ENCODE measurements at places on chromosomes 2 and 18.

- no peak for DNase-seq
These were observed 80.7 kb downstream of the SDC1 start for GRCh38 chr2:20144196-20144595.

- peak; percentile 93 for DNase-seq
These were observed 114.9 kb downstream of the QPCT start for GRCh38 chr2:37459095-37459981.

DNA sequence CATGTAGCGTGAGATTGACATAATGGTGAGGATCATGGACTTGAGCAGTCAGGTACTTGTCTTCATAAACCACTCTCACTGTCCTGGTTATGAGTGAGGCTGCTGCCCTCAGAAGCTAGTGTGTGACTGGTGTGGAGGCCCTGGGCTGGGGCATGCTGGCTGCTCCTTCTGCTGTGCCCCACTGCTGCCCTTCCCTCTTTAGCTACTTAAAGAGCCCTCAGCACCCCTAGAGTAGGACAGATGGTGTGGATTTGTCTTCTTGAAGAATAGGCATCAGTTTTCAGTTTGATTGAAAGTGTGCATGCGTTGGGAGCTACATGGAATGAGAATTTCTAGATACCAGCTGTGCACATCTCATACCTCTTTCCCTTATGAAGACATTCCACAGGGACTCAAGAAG is 15.4 kb downstream of the CPLX4 start:
- no peak for DNase-seq

DNA sequence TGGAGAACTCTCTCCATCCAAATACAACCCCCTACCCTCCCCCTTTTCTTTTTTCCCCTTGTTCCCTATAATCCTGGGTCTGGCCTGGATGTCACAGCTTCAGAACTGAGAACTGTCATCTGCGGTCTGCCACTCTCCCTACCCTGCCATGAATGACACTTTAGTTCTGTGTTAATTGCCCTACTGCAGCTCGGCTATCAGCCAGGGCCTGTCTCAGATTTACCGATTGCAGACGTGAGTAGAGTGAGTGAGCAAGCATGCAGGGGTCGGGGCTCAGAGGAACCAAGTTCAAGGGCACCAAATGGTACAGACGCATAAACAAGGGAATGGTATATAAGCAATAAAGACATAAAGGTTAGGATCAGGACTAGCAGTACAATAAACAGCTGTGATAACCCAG is 967.8 kb downstream of the BCL11A start:
- DNase-seq = no peak

DNA sequence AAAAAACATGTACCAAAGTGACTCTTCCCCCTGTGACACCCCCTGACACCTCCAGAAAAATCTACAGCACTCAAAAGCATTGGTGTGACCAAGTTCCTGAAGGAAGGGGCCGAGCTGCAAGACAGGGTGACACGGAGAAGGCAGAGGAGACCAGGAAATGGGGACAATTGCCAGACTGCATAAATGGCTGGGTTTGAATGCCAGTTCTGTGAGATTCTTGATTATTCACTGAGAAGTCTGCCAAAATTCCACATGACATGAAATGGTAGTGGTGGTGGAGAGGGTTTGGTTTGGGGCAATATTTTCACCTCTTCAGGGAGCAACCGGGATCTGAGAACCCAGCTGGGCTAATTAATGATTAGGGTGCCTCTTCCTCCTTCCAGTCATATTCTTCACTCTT is 178.5 kb downstream of the ARL4C start:
- no peak for DNase-seq

DNA sequence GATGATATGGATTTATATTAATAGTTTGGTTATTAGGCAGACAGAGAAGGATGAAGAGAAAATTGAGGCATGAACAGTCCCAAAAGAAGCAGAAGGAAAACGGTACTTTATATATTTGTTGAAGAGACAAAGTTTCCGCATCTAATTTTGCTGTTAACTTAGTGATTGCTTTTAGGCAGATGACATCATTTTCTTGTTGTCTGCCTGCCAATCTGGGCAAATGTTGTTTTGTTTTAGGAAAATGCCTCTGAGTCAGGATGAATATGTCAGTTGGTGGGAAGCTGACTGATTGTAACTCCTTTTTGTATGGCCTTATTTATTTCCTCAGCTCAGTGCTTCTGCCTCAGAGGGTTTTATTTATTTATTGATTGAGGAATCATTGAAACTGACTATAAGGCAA is 52.5 kb upstream of the CAVIN2 start:
- DNase-seq = peak; percentile 90

DNA sequence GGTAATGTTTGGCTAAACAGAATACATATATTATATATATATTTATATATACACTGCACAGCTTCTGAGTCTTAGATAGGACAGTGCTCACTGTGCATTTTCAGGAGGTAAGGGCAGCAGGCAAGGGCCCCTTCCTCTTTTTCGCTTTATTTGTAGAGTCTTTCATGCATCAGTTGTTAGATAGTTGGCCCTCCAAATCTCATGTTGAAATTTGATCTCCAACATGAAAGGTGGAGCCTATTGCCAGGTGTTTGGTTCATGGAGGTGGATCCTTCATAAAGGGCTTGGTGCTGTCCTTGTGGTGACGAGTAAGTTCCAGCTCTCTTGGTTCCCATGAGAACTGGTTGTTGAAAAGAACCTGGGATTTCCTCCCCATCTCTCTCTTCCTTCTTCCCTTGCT is 48.1 kb downstream of the TSN start:
- no peak for DNase-seq

- peak; percentile 50 for DNase-seq
These were observed 87.7 kb upstream of the LYPD1 start for GRCh38 chr2:132757676-132758075.

GRCh38 chr2:149901231-149901859 is 313.8 kb upstream of the MMADHC start:
- peak; percentile 62 for DNase-seq

DNA sequence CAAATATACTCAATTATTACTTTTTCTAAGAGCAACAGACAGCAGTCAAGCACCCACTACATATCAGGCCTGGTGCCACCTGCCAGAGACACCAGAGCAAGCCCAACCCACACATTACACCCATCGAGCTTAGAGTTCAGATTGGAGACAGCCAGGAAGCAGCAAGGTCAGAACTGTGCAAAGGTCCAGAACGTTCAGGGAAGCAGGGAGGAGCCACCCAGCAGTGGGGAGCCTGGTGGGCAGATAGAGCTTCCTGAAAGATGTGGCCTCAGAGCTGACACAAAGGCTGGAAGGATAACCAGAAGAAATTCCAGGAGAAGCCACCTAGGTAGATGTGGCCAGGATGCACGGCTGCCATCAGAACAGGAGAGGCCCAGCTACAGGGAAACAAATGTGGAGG is 440.5 kb upstream of the ID2 start:
- DNase-seq = no peak
